ENCODE measurements at places on chromosomes 12 and 14.
A peak's percentile ranks its signal among the peaks of the same experiment; 100 is the strongest.

DNA sequence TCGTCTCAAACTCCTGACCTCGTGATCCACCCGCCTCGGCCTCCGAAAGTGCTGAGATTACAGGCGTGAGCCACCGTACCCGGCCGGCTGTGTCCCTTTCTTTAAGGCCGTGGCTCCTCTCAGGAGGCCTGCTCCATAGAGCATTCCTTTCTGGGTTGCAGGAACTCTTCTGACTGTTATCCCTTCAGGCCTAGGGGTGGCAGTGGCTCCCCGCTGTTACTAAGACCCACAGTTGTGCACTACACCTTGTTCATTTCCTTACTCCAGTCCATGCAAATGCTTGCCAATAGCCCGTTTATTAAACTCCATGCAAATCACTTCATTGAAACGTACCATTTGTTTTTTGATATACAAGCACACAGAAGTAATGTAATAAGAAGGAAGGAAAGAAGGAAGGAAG, 234.7 kb downstream of the BCAT1 start:
- ATAC-seq: no peak

DNA sequence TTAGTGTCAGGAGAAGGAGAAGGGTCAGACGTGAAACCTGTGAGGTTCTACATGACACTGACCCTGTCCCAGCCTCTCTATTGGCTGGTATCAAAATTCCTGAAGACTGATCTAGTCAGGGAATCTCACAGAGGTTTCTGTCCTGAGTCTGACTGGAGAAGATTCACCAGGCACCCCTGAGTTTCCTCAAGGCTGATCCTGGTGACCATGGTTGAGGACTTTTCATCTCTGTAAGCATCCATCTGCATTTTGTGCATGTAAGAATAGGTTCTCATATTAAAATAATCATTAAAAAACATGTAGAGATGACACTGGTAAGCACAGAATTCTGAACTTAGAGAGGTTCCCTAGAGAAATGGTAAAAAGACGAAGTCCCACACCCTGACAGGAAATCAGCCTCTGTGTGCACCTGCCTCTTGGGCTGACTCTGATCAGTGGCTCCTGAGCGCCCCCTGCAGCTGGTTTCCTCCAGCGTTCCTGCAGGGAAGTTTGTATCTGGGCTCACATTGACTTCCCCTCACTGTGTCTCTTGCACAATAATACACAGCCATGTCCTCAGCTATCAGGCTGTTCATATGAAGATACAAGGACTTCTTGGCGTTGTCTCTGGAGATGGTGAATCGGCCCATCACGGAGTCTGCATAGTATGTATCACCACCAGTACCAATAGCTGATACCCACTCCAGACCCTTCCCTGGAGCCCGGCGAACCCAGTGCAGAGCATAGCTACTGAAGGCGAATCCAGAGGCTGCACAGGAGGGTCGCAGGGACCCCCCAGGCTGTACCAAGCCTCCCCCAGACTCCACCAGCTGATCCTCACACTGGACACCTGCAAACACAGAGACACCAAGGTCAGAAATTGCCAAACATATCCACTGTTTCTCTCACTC, 991.9 kb downstream of the TMEM121 start:
- ATAC-seq: peak; percentile 73

DNA sequence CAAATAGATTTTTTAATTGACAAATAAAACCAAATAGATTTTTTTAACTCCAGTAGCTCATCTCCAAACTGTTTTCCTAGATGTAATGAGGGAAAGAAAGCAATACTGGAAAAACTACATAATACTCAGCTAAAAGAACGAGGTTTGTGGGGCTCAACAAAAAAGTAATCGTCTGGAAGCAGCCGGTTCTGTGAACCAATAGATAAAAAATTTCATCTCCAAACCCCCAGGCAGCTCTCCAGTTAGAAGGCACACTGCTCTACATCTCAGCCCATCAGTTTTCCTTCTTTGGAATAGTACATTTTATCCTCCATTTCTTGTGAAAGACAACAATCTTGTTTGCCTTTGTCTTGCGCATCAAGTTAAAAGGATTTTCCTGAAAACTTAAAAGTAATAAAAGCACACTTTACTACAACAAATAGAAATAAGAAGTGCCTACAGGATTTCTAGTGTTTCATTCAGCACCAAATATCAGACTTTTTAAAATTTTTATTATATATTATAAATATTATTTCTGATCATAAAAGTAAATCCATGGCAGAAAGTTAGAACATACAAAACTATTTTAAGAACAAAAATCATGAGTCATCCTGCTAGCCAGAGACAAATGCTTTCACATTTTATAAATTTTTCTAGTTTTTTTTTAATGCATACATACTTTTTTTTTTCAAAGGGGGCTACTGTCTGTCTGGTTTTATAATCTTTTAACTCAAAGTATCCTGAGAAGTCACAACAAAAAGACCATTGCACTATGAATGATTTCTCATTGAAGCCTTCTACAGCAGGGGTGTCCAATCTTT, 67.7 kb downstream of the EPS8 start:
- no peak for ATAC-seq

DNA sequence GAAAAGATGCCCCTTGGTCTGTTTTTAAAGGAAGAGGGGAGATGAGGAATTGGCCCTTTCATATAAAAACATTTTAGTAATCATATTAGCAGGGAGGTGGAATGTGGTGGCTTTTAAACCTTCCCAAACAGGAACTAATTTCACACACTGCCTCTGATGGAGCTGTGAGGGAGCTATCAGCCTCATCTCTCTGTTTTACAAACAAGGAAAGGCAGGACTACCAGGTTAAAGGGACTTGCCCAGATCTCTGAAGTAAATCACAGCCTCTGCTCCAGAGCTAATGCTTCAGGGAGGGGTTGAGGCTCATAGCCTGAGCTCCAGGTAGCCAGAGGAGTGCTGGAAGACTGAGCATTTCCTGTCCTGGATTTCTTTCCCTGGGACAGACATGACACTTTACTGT, 1.1 kb upstream of the BMP4 start:
- ATAC-seq: no peak
